ENCODE measurements at places on chromosomes 4 and X. TPM values are rescaled to one million over a fixed set of nuclear protein-coding genes. Genes with fewer than 3 reads are reported as not detected.
A peak's percentile ranks its signal among the peaks of the same experiment; 100 is the strongest.

DNA sequence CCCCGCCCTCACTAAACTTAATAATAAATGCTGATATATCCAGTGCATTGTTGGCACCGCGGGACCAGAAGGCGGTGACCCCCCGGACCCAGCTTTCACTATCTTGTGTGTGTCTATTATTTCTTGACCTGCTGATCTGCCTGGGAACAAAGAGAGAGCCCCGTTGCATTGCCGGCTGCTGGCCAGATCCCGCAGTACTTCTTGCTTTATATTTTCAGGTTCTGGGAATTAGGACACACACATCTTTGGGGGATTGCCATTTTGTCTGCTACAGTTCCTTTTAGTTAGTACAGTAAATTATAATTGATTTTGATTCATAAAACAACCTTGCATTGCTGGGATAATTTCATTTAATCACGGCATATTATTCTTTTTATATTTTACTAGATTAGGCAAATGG, 2.2 kb upstream of the RTL8B start:
- no peak for DNase-seq

DNA sequence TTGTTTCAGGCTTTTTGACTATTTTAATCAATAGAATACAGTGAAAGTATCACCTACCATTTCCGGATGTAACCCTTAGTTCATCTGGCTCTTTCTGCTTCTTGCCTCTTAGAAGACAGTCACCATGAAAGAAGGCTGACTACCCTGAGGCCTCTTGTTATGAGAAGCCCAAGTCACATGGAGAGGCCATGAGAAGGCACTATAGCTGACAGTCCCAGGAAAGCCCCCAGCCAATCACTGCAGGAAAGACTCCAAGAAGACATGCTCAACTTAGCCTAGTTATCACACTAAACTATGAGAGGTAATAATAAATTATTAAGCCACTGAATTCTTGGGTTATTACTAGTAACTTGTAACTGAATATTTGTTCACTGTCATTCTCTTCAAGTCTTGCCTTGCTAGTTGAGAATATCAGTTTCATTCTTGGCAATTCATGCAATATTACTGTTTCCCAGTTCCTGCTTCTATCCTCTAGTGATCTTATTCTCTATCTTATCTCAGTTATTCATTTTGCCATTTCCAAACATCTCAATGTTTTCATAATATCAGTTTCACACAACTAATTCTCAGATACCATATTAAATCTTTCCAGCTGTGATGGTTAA, 57.1 kb upstream of the GUCY1A1 start:
- DNase-seq, result no peak

UPF3B gene
- 10.2 TPM for total RNA-seq

DNA sequence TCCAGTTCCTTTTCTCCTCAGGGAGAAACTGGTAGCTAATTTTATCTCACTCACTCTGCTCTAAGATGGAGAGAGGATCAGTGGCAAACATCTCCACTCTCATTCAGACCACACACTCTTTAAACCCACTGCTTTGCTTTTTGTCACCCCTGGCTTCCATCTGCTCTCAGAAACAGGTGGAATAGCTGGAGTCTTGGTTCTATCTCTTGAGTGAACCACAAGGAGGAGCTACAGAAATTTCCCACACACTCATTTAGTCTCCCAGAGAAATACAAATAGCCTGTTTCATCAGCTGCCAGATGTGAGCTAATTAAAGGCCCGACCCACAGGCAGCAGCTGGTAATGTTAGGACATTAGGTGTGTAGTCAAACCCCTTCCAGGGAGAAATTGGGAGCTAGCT, 96.6 kb downstream of the STPG2 start:
- no peak for DNase-seq

DNA sequence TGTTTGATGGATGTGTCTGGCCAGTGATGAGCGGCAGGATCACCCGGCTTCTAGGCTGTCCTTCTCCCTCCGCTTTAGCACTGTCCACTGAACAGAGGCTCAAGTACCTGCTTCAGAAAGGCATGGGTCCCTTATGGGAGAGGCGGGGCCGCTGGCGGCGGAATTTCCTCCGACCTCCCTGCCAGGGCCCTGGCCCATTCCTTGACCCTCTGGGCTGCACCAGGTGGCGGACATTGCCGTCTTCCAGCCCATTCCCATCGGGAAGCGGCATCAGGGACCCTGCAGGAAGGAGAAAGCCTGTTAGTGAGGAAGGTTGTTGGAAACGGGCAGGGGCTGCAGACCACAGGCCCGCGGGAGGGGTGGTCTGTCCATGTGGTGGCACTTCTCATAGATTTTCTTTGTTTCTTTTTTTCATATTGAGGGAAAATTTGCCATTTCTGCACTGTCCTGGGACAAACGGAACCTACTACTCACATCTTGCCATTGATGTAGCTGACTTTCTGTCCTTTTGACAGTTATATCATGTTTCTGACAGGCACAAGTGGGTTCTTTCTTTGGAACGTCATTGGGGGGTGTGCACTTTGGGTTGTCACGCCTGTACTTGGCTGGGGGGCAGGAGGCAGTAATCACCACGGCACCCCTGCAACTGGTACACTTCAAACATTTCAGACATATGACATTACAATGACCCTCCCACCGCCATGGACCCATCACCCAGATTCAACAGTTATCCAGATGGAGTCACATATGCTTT, 6.1 kb downstream of the APLN start:
- no peak for DNase-seq

IRS4 gene
- 0.07 TPM for total RNA-seq

DNA sequence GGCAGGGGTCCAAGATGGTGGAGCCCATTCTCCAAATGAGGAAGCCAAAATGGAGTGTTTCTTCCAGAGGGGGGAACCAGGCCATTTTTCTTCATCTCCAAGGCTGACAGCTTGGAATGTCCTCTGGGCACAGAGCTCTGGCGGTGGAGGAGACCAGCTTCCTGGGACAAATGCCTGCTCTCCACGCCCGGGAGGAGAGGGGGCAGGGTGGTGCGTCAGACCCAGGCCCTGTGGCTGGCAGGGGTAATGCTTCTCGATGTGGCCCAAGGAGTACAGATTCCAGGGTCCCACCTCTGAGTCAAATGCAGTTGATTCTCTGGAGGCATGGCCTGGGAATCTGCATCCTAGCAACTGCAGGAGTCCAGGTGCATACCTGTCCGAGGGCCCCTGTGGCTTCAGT, 44.6 kb upstream of the ADRA2C start:
- no peak for DNase-seq

DNA sequence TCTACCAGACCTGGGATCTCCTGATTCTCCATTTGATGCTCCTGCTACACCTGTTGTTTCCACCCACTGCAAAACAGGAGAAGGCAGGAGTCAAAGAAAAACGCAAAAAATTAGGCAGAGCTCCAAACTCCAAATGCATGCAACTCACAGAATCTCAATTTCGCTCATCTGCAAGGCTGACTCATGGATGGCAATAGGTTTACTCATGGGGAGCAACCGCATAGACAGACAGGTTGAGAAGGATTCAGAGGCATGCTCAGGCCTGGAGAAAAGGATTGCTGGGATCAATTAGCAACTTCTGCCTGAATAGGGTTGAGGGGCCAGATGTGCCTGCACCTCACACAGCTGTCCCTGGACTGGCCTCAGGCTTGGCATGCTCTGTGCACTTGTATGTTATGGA, 231.0 kb downstream of the LDB2 start:
- no peak for DNase-seq

- no peak for DNase-seq
These were observed 133.6 kb upstream of the S100G start for GRCh38 chrX:16516232-16516876.

GRCh38 chrX:154515966-154516655, at the start of gene FAM3A:
Gene FAM3A (minus strand): TSS chrX:154516232. CDS start chrX:154515772, 460 bp downstream.
- peak; percentile 93 for DNase-seq

TBL1X gene
- 16.3 TPM for total RNA-seq

GRCh38 chrX:39458779-39459178, 639.0 kb downstream of the BCOR start:
- no peak for DNase-seq

GRCh38 chr4:86718152-86718551, 124.0 kb downstream of the PTPN13 start:
- no peak for DNase-seq

GRCh38 chr4:168841000-168841671, 168.9 kb downstream of the CBR4 start:
- no peak for DNase-seq

DCAF4L1 gene
- 0.15 TPM for total RNA-seq

DNA sequence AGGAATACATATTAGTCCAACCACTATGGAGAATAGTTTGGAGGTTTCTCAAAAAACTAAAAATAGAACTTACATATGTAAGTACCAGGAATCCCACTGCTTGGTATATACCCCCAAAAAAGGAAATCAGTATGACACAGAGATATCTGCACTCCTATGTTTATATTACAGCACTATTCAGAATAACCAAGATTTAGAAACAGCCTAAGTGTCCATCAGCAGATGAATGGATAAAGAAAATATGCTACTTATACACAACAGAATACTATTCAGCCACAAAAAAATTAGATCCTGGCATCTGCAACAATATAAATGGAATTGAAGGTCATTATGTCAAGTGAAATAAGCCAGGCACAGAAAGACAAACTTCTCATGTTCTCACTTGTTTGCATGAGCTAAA, 27.5 kb upstream of the ABCG2 start:
- no peak for DNase-seq

DNA sequence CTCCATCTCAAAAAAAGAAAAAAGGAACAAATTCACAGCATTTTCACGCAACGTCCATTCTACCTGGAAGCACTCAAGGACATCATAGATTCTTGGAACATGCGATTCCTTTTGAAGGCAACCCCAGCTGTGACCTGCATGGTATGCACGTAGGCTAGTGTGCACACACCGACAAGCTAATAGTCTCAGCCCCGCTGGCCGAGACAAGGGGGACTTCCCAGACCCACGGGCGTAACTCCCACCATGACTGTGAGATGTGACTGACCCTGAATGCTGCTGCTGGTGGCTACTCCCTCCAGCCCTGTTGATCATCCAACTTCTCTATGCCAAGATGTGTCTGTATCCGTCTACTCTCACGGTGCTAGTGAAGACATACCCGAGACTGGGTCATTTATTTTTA, 78.3 kb downstream of the CRLF2 start:
- DNase-seq, result no peak

DNA sequence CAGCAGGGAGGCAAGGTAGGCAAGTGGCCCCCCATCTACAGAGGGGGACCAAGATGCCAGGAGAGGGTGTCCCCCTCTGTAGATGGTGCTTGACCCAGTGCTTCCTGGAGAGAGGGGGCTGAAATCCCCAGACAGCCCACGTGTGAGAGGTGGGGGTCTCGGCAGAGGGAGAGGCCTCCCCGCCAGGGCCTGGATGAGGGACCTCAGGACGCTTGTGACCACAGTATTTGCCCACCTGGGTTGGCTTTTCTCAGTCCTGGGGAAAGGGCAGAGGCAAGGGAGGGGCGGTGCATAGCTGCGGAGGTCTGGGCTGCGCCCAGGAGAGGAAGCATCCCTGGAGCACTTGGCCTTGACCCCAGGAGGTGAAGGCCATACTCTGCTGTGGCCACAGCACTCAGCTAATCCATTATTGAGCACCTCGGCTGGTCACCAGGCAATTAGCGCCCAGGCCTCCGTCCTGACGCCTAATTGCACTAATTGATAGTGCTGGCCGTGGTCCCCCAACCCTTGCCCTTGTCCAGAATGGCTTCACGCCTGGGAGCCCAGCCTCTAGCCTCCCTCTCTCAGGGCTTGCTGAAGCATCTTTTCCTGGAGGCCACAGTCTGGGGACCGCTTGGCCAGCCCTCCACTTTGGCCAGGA, 30.7 kb downstream of the HMX1 start:
- no peak for DNase-seq

DAPP1 gene
- 3.6 TPM for total RNA-seq

Measured in colonic mucosa (tissue), 4 donors.